KG1 (cell line): ENCODE measurements at places on chromosomes 3 and 15.

- no peak for DNase-seq
Measured at GRCh38 chr3:31671976-31672375, 139.3 kb downstream of the STT3B start.

DNA sequence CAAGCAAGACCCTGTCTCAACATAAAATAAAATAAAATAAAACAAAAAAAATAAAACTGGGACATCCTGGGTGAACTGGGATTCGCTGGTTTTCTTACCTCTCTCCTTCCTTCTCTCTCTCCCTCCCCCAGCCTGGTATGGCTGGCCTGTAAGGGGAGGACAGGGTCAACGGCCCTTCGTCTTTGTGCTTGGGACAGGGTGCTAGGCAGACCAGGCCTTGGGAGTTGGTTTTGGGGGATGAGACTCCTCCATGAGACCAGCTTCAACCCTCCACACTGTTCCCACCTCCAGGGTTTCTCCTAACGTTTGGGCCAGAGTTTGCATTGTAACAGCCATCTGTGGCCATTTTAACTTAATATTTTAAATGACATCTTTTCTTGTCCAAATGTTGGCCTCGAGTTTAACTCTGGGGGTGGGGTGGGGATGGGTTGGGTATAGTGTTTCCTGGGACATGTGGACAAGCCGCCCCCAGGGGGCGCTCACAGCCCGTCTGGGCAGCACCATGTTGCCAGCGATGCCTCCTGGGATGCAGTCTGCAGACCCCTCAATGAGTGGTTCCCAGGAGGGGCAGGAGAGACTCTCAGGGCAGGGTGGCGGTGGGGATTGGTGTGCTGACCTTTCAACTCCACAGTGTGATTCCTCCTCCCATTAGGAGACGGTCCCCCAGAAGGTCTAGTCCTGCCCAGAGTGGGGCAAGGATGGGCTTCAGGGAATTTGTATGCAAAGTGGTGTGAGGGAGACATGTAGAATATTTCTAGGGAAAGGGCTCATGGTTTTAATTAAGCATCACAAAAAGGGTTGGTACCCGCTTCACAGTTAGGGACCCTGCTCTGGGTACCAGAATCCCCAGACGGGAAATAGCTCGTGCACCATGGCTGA, 37.7 kb upstream of the LCTL start:
- DNase-seq, result peak; percentile 28

GRCh38 chr3:182389071-182389815, 404.1 kb upstream of the ATP11B start:
- DNase-seq, result no peak

DNA sequence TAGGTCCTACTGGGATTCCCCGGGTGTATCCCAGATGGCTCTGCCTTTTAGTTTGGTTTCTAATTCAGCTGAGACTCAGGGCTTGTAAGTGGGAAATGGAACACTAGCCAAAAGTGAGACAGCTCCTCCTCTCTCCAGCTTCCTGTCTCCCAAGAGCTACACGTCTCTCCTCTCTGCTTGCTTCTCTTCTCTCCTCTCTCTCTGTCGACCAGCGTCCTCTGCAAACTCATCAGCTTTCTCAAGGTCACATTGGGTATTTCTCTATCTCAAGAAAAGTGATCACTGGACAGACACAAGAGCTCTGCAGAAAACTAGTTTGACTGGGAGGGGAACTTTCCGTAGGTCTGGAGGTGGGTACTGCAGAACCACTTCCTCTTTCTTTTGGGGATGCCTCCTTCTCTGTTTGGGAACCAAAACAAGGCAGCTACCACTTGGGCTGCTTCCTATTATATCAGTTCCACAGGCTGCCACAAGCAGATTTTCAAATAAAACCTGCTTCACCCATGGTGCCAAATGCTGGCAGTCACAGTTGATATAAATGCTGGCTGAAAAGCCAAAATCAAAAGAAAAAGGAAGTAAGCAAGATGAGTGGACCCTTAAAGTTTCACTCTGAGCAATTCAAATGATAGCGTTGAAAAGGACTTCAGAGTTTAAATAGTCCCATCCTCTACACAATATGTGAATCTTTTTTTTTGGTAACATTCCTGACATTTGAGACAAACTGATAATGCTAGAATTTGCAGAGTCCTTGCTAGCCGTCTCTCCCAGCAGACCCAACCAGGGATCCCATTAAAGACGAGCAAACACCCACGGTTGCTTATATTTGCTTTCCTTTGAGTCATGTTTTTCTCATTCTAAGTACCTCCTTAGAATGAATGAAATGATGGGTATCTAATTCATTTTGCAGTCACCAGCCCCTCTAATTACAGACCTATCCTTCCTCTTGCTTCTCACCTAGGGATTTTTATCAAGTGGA, 7.2 kb upstream of the DYNC1LI1 start:
- DNase-seq, result peak; percentile 21

- no peak for DNase-seq
Measured at GRCh38 chr15:77097921-77098320, 27.0 kb upstream of the TSPAN3 start.

DNA sequence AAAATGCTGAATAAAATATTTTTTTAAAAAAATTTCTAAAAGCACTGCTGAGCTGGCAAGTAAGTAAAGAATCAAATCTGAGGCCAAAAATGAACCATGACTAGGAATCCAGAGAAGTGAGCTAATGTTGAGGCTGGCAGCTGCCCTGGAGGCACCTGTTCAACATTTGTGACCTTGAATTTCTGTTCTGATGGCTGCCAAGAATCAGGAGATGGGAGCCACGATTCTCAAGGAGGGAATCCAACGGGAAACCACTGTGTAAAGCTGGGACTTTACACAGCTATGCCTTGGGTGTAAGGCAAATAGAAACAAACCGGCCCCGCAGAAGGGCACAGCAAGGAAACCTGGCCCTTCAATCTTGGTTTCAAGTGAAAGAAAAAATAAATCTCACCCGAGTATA, 22.7 kb downstream of the HEG1 start:
- no peak for DNase-seq

DNA sequence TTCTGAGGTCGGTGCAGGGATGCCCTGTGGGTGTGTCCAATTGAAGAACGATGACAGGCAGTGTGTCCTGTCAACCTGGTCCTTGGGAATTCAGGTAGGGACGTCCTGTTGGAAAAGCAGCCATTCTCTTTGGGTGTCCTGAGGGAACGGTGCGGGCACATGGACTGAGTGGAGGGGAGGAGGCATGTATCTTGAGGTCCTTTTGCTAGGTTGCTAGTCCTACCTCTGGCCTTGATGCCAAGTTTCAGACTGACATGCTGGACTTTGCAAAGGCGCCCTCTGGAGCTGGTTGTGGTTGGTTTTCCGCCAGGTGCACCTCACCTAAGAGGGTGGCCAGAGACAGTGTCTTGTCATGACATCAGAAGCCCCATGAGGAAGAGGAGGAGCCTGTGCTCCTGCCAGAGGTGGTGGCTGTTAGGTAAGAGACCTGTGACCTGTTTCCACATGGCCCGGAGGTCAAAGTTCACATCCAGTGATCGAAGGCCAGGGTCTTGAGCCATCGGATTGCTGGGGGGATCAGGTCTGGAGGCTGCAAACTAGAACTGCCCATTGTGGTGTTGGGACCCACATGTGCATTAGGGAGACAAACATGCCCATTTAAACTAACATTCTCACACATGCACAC, 106.3 kb downstream of the SNRPN start:
- DNase-seq, result no peak

- DNase-seq, result no peak
Measured at GRCh38 chr3:109081746-109082510, 36.0 kb downstream of the MORC1 start.

GRCh38 chr3:13385373-13385965, 34.7 kb downstream of the NUP210 start:
- DNase-seq, result no peak
